ENCODE measurements at places on chromosomes 6 and 20. TPM values are rescaled to one million over a fixed set of nuclear protein-coding genes. Genes with fewer than 3 reads are reported as not detected.

TEAD3 gene
- total RNA-seq = 25.5 TPM

SCUBE3 gene
- 0.03 TPM for total RNA-seq

HDGFL1 gene
- total RNA-seq = not detected

SAPCD1 gene
- not detected for total RNA-seq

THBD gene
- total RNA-seq = 14.2 TPM

SIGLEC1 gene
- 1.3 TPM for total RNA-seq

B3GALT4 gene
- not detected for total RNA-seq

MAFB gene
- total RNA-seq = 0.37 TPM

TFAP2D gene
- total RNA-seq = not detected

CUL7 gene
- total RNA-seq = 58.1 TPM

CST4 gene
- not detected for total RNA-seq

TBX18 gene
- total RNA-seq = 22.6 TPM

LRRC73 gene
- 1.6 TPM for total RNA-seq

All from myocyte (in vitro differentiated cells).